ENCODE measurements at places on chromosomes 12 and 14.
A peak's percentile ranks its signal among the peaks of the same experiment; 100 is the strongest.

- no peak for DNase-seq
Observed at GRCh38 chr14:65866448-65866847, 453.9 kb downstream of the FUT8 start.

GRCh38 chr12:75553836-75554555 lies 42.6 kb upstream of the KRR1 start:
- DNase-seq = no peak

DNA sequence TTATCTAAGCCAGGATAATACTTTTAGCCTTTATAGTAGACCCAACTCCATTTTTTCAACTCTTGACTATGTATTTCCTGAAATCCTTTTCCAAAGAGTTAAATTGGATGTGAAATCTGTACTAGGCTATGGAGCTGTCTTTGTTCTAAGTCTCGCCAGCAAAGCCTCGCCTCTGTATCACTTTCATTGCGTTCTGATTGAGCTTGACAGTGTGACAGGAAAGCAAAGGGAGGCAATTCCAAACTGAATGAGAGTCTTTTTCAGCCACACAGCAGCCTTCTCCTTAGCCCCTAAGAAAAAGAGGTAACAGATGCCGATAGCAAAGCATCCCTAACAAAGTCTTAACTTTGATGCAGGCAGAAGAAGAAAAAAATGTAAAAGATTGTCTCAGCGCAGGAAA lies 154.6 kb upstream of the OTX2 start:
- no peak for DNase-seq

DNA sequence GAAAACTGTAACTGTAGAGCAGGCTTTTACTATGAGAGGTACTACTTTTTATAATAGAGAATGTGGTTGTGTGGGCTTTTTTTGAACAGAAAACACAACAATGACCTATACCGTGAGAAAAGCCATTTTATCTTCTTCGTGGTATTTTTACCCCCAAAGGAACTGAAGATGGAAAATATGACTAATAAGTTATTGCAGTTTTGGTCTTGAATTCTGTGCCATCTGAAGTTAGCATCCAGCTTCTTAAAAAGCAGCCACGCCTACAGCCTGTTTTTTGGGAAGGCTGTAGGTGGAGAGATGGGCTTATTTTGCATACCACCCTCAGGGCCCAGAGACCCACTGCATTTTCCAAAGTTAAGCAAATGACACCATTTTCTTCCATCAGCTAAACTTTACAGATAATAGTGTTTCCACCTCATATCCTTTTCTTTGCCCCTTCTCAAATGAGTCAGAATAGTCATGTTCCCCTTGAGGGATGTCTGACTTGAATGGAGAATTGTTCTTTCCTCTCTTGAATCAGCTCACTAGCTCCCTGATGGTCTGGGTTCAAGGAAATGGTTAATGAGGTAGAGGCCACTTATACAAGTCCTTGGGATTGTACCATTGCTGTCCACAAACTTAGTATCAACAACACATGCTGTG lies 53.0 kb downstream of the TBC1D30 start:
- peak; percentile 17 for DNase-seq

GRCh38 chr14:100105357-100106169 lies 40.3 kb downstream of the EVL start:
- DNase-seq = no peak

DNA sequence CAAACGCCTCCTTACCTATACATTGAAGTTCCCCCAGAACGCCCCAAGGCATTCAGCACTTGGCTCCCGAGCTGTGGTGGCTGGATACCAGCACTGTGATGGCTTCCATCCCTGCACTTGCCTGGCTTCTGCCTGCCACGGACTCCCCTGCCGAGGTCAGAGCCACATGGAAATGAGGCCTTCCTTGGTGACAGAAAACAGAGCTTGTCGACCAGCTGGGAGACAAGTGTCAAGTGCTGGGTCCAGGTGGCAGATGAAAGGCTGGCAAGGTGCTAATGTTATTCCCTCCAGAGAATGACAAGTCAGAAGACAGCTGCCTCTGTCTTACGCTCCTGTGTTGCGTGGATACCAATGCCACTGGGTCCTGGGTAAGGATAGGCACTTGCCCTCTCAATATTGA lies 26.2 kb upstream of the GNG2 start:
- no peak for DNase-seq

GRCh38 chr12:84596266-84596665 lies 316.3 kb downstream of the SLC6A15 start:
- DNase-seq = no peak

GRCh38 chr14:34363733-34364134 lies 98.3 kb downstream of the SPTSSA start:
- no peak for DNase-seq

- no peak for DNase-seq
Observed at GRCh38 chr12:15435597-15435996, 113.3 kb downstream of the PTPRO start.

DNA sequence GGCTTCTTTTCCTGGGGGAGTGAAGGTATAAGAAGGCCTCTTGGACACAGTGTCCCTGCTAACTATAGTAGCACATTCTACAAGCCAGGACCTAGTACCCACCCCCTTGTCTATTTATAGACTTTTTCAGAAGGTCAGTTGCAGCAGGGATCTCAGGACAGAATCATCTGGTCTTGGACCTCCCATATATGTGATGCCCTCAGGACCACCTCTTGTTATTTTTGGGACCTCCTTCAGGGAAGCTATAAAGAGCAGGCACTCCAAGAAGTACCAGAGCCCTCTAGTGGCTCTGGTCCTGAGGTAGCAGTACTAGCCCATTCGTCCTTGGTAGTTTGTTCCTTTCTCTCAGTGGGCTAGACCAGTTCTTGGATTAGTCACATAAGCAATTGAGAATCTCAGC lies 4.3 kb downstream of the COQ10A start:
- DNase-seq = no peak

- DNase-seq = no peak
Observed at GRCh38 chr12:77189458-77189857, 124.1 kb upstream of the E2F7 start.

- DNase-seq = peak; percentile 77
Observed at GRCh38 chr12:3202734-3203446, 125.7 kb downstream of the TSPAN9 start.

GRCh38 chr12:78494911-78495310 lies 369.7 kb upstream of the SYT1 start:
- no peak for DNase-seq

DNA sequence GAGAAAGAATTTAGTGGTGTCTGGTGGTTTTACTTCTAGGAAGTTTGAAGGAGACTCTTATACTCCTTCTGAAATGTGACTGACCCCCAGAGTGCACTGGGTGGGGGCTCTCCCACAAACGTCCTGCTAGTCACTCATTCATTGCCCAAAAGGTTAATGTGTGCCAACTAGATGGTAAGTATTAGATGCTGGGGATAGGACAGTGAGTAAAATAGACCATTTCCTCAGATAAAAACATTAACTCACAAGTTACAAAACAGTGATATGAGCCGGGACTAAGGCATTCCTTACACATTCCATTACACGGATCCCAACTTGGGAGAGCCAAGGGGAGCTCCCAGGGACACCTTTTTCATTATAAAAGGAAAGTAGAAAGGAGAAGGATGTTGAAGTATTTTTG lies 185.1 kb downstream of the ATXN7L3B start:
- DNase-seq = no peak

DNA sequence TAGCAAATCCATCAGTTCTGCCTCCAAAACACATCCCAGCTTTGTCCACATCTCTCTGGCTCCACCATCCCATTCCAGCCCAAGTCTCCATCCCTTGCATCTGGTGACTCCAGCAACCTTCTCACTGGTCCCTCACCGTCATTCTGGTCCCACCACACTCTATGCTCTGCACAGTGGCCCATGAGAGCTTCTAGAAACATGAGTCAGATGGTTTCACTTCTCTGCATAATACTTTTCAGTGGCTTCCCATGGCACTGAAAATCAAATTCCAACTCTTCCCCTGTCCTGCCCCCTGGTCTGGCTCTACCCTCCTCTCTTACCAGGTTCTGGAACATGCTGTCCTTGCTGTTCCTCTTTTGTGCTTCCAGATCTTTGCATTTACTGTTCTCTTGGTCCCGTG lies 17.2 kb upstream of the C12orf76 start:
- no peak for DNase-seq

- no peak for DNase-seq
Observed at GRCh38 chr12:100450735-100451134, 22.9 kb upstream of the NR1H4 start.

DNA sequence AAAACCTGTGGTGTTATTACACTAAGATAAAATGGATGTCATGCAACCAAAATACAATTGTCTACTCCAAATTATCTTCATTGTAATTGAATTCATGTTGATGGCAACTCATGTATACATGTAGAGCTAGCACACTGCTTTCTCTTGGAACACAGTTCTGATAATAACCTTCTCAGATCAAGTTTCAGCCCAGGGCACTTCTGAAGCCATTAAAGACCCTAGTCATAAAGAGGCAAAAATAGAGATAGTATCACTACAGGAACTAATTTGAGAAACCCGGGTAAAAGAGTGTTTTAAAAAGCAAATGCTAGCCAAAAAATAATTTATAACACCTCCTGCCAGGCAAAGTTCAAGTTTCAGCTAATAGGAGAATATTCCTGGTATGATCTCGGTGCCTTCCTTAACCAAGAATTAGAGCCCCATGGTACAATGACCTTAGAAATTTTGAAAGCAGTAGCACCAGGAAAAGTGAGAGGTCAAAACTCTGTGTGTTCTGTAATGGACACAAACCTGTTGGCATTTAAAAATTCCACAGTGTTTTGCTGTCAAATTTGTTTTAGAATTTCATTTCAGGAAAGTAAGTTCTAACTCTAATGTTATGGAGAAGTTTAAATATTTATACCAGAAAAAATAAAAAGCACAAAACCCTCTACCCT lies 105.0 kb upstream of the FRMD6 start:
- DNase-seq = no peak

- DNase-seq = no peak
Observed at GRCh38 chr14:44113769-44114730, 393.0 kb downstream of the FSCB start.

DNA sequence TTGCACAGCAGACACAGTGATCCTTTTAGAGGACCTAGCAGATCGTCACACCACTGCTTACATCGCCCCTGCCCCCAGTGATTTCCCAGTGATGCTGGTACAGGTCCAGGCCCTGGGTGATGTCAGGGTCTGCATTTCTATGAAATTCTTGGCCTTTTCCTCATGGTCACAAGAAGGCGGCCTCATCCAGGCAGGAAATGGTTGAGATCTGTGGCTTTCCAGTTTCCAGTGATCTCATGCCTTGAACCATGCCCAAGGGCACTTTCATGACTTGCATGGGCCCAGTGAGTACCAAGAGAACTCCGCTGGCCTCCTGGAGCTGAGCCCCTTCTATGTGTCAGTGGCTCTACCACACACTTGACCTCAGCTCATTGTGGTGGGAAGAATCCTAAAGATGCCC lies 41.9 kb upstream of the BDKRB2 start:
- no peak for DNase-seq

- DNase-seq = peak; percentile 73
Observed at GRCh38 chr14:106459971-106460730, 933.8 kb downstream of the TMEM121 start.

DNA sequence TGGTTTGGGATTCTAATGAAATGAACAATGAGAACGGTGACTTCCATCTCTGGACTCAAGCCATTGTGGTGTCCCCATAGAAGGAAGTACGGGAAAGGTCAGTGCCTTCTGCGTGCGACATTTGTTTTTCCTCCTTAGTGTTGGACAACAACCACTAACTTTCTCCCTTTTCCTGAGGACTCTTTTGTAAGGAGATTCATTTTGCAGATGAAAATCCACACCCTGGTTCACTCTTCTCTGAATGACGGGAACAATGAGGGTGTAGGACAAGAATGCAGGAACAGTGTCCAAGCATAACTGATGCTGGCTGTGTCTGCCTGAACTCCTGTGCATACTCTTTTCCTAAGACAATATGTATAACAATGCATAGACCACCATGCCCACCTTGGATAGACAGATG lies 176.4 kb downstream of the STXBP6 start:
- no peak for DNase-seq

GRCh38 chr12:63064080-63064479 lies 86.9 kb downstream of the AVPR1A start:
- DNase-seq = no peak

- peak; percentile 46 for DNase-seq
Observed at GRCh38 chr12:103441437-103442181, 54.2 kb downstream of the C12orf42 start.

GRCh38 chr12:53951577-53952334 lies 2.9 kb upstream of the HOXC12 start:
- DNase-seq = no peak

DNA sequence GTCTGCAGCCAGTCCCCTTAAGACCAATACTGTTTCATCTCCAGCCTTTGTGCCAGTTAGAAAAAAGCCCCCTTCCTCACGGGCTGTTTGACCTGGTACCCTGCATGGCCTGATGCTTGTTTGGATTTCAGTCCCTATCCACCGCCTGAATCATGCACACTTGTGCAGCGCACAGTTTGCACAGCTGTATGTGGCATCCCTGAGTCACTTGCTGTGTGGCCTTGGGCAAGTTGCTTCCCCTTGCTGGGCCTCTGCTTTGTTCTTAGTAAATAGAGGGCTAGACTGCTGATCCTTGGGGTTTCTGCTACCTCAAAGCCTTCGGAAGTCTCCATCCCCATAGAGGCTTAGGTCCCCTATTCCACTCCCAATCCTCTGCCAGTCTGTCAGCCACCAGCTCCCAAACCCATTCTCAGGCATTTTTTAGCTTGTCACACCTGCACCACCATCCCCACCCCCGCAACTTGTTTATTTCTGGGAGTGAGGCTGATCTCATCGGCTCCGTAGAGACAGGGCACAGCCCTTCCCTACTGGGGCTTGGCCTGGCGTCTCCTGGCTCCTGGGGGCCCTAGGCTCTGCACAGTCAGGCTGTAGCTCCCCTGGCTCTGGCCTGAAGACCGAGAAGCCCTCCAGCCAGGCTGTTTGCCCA lies 8.8 kb downstream of the KRT80 start:
- DNase-seq = no peak

DNA sequence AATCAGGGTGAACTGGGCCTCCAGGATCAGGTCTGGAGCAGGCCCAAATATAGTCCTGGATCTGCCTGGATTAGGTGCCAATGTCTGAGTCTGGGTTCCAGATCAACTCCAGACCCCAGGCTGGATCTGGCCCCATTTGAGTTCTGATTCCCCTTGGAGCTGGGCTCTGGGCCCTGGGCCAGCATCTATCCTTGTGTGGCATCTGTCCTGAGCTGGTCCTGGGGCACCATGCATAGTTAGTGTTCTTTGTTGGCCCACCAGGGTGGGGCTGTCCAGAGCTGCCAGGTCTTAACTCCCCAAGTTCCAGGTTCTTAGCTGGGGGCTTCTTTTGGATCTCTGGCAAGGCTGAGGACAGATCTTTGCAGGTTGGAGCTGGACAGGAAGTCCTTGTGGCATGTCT lies 11.0 kb upstream of the ZNF385A start:
- DNase-seq = no peak

Data from activated naive CD8-positive, alpha-beta T cell treated with anti-CD3 and anti-CD28 coated beads, Interleukin-2, amount 50 U/mL, for 24 hours (primary cell).